DMS79 treated with DMSO at 0.1 percent for 48 hours (cell line): ENCODE measurements at places on chromosomes 16 and 17.

GRCh38 chr17:57975044-57975443 is 13.0 kb downstream of the VEZF1 start:
- DNase-seq: no peak

DNA sequence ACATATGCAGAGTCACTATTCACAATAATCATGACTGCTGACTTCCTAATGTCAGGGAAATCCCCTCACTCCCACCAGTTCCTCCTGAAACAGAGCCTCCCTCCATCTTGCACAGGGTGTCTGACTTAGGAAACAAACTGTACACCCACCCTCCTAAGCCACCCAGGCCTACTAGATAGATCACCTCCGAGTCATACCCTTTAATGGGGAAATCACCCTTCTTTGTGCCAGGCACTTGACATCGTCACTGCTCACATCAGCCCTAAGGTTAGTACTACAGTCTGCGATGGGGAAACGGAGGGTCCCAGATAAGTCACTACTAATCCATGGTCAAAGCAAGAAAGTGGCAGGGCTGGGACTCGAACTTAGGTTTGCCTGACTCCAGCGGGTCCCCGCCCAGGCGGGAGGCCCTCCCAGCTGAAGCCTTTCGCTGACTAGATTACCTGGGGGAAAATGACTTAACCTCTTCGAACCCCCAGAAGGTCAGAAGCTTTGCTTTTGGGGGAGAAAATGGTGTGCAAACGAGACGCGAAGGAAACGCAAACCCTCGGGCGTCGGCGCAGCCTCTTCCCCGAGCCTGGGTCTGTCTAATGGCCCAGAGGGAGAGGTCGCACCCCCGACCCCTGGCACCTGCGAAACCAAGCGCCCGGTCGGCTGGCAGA is 3.4 kb upstream of the MLLT6 start:
- peak; percentile 67 for DNase-seq

DNA sequence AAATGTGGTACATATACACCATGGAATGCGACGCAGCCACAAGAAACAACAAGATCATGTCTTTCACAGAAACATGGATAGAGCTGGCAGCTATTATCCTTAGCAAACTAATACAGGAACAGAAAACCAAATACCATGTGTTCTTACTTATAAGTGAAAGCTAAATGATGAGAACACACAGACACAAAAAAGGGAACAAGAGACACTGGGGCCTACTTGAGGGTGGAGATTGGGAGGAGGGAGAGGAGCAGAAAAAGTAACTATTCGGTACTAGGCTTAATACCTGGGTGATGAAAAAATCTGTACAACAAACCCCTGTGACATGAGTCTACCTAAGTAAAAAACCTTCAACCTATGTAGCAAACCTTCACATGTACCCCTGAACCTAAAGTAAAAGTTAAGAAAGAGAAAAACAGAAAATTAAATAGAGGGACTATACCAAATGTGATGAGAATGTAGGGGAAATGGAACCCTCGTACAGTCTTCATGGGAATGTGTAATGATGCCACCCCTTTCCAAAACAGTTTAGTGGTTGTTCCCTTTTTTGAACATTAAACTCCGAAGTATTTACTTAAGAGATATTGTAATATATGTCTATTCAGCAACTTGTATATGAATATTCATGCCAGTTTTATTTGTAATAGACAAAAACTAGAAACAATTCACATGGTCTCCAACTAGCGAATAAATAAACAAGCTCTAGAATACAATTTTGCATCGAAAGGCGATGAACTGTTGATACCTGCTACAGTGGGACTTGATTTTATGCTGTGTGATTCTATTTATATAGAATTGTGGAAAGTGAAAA is 33.9 kb downstream of the AHSP start:
- DNase-seq: no peak

GRCh38 chr16:66228792-66229191 is 137.7 kb upstream of the CDH5 start:
- no peak for DNase-seq

GRCh38 chr17:67620636-67621035 is 97.1 kb upstream of the NOL11 start:
- no peak for DNase-seq

- DNase-seq: no peak
Observed at GRCh38 chr17:60223456-60223855, 73.7 kb downstream of the CA4 start.

- no peak for DNase-seq
Observed at GRCh38 chr16:11708421-11708820, 34.2 kb downstream of the TXNDC11 start.

DNA sequence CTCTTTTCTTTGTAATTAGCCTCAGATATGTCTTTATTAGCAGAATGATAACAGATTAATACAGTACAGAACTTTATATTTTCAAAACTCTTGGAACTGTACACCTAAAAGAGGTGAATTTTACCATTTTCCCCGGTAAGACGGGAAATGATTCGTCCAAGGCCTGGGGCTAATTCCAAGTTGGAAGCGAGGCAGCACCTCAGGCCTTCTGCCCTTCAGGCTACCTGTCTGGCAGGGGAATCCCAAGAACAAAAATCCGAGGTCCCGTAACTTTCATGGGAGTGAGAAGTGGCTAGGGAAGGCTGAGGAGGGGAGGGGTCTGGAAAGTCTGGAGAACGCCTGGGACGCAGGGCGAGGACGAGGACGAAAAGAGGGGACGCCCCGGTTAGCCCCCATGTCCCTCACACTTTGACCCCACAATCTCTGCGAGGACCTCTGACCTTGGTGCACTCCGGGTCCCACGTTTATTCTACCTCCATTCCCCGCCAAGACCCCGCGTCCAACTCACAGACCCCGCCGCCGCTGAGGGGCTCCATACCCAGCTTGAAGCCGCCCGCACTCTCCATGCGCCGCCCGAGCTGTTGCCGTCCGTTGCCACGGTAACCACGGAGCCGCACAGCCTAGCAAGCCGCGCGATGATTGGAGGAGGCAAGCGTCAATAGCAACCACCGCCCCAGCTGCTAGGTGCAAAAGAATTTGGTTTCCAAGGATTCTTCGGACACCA is at the start of gene HYDIN:
HYDIN (minus strand) TSS at position 601 of the 724 bp plus-strand sequence. CDS start 43,827 bp downstream, outside the sequence.
- peak; percentile 19 for DNase-seq

DNA sequence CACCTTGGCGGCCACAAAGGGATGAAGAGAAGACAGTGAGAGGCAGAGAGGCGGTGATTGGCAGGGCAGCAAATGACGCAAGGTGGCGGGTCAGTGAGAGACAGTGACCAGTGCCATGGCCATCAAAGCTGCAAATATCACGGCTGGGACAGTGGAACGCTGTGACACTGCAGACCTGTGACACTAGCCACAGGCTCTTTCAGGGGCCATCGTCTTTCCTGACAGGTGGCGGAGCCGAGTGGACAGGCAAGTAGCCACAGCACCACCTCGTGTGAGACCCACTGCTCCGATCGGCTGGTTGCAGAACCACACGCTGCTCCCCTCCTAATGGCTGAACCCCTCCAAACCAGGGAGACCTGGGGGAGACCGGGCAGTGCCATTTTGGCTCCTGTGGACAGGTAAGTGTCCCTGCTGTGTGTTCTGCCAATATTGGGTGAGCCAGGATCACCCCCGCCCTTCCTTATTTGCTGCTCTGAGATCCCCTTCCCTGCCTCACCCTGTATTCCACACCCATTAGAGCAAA is 7.9 kb upstream of the ZNF778 start:
- no peak for DNase-seq

- DNase-seq: no peak
Observed at GRCh38 chr17:29038085-29038795, 4.7 kb upstream of the PIPOX start.

DNA sequence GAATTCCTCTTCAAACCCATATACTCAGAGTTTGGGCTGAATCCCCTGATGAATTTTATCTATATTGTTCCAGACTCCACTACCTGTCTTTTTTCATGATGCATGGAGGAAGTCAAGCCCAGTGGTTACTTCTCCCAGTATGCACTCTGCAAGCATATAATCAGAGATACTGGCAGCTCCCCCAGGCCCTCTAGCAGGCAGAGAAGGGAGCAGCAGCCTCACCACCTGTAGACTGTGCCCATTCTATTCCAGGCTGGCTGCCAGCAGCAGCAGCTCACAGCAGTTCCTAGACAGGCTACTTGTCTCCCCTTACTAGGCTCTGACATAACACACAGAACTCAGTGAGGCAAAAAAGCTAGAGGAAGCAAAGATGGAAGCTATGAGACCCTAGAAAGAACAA is 3.4 kb downstream of the MKS1 start:
- no peak for DNase-seq

DNA sequence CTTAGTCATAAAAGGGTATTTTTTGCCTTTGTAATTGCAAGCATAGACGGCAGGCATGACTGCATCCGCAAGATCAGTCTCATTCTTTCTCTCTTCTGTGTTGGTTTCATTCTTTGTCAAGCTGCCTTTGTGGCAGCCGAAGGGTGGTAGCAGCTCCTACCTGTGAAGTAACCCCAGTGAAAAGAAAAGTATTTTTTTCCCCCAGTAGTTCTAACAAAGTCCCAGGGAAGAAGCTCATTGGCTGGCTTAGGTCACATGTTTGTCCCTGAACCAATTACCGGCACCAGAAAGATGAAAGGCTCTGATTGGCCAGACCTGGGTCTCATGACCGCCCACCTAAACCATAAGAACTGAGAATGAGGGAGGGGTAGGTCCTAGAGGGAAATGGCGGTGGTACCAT is 110.7 kb downstream of the RAP1GAP2 start:
- no peak for DNase-seq

DNA sequence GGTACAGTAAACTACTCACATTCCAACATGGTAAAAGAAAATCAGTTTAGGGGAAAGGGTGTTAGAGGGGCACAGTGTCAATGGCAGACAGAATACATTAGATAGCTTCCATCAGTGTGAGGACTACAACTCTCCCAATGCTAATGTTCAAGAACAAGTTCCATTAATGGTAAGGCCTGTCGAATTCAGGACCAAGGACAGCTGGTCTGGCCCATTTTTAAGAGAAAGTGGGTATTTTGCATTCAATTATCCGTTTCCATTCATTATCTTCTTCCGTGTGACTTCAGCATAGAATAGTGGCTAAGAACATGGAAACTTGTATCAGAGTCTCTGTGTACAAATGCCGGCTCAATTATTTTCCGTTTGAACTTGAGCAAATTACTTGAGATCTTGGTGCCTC is 98.4 kb downstream of the XYLT1 start:
- DNase-seq: no peak

- DNase-seq: no peak
Observed at GRCh38 chr17:78826421-78826820, 14.2 kb downstream of the USP36 start.

- DNase-seq: no peak
Observed at GRCh38 chr17:48429638-48430586, at the start of gene SKAP1. TSS of gene SKAP1 (minus strand) at chr17:48430214.

DNA sequence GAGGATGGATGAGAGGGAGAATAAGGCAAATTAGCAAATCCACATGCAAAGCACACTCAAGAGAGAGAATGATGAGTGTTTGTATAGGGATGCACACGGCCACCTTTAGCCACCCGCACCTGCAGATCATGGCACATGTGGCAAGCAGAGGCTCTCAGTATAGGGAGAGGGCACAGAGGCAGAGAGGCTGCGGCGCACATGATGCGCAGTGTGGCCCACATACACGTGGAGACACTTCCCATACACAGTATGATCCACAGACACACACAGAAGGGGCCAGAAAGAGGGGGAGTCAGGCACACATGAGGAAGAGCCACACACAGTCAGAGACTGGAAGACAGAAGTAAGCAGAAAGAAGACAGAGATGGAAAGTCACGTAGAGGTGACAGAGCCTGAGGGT is 6.5 kb upstream of the CHD3 start:
- peak; percentile 76 for DNase-seq

- no peak for DNase-seq
Observed at GRCh38 chr16:4288148-4288921, 15.5 kb upstream of the TFAP4 start.

GRCh38 chr17:80671825-80672110 is 127.1 kb downstream of the RPTOR start:
- no peak for DNase-seq

GRCh38 chr16:75742424-75743047 is 16.2 kb upstream of the CPHXL start:
- DNase-seq: no peak

DNA sequence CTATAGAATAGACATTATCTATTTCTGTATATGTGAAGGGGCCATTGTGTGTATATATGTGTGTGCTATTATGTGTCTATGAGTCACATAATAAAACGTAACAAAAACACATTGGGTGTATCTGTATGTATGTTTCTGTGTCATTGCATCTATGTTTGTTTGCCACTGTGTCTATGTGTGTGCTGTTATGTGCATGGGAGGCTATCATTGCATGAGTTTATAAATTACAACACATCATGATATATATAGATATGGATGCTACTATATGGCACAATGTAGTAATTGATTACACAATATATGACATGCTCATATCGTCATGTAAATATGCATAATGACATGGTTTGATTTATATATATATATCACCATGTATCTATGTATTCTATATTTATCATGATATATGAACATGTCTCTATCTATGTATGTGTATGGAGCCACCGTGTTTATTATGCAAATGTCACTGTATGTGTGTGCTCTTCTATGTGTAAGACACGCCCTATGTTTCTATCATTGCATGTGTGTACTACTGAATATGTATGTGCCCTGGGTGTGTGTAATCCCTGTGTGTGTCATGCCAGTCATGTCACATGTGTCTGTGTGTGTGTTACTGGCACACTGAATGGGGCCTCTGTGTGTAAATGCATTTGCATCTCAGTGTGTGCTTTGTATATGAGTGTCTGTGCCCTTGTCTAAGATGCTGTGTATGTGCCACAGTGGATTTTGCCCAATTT is 1.4 kb upstream of the TSPOAP1 start:
- no peak for DNase-seq

GRCh38 chr16:78102122-78102660 is 2.7 kb downstream of the WWOX start:
- no peak for DNase-seq

GRCh38 chr16:29779474-29779873 is 1.4 kb downstream of the ZG16 start:
- DNase-seq: no peak
